ENCODE measurements at places on chromosomes 1 and 21.

DNA sequence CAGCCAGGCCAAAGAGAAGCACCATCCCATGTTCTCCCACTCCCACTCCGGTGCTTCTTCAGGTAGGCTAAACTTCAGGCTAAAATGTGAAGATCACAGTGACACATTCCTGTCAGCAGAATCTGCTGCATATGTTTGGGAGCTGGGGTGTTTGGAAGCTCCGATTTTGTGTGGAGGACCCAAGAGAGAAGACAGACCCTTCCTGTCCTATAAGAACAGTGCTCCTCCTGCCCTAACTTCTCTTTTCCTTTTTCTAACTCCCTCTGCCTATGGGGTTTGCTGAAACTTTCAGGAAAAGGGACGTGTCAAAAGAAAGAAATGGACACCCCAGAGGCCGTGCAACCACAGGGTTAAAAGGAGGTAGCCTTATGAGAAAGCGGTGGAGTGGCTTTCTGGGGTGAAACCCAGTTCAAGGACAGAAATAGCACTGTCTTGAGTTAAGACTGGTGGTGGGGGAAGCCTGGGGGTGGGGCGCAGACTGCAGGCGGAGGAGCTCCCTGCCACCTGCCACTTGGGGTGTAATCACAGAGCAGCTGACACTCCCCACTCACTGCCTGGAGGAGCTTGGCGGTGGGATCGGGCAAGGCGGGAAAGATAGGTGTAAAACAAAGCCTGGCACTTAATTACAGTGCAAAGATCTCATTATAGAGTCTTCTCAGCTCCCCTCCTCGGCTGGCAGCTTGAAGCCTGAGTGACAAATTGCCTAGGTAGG, 645 bp upstream of the TLR5 start:
- no peak for DNase-seq

GRCh38 chr1:168470901-168471431, 72.8 kb downstream of the XCL2 start:
- DNase-seq = no peak

DNA sequence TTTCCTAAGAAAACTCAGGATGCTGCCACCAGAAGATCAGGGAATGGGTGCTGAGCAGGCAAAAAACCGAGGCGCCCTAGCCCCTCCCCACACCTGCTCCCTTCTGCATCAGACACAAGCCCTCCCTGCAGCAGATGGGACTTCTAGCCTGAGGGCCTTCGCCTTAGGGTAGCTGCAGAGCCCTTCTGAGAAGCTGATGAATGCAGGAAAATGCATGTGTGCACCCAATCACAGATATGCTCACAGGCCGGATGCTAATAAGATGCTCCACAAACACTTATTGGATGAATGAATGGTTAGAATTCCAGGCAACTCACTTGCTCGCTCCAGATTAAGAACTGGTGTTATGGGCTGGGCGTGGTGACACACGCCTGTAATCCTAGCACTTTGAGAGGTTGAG, 6.8 kb upstream of the C1orf210 start:
- no peak for DNase-seq

DNA sequence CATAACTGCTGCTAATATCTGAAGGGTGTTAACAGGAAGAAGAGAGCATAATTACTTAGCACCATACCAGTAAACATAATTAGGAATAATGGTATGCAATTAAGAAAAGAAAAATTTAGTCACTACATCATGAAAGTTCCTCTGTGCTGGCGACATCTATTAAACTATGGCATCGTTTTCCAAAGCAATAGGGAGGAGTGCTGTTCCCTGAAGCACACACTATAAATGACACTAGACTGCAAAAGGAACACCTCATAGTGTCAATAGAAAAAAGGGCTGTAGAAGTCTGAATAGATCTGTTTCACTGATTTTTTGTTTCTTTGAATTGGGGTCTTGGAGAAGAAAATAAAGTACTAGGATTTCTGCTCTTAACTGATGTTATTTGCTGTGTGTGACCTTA, 773.6 kb upstream of the B3GALT2 start:
- DNase-seq = no peak

DNA sequence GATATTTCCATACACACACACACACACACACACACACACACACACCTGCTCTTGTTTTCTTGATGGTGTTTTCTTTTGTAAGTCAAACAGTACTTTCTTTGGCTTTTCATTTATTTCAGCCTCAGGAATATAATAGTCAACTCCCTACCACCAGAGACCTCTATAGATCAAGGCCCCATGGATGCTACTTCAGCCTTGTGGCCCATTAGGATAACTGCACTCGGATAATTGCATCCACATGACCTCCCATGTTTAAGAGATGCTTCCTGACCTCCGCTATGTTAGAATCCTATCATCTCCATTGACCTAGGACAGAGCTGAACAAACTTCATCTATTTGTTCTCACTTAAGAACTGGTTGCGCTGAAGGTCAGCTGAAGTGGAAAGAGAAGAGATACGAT, 1094.0 kb upstream of the B3GALT2 start:
- DNase-seq = no peak

DNA sequence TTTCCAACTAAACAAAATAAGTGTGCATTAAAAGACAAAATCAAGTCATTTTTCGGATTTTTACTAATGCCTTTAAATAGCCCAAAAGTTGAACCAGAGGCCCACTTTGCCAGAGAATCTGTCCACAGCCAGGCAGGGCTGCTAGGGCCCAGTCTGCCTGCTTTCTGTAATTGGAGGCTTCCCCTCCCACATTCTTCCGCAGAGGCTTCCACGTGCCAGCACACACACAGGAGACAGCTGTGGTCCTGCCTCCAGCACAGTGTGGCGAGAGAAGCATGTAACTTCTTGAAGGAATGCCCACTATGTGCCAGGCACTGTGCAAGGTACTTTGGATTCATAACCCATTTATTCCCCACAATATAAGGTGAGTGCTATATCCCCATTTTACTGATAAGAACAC, 11.3 kb upstream of the PDZK1IP1 start:
- no peak for DNase-seq

DNA sequence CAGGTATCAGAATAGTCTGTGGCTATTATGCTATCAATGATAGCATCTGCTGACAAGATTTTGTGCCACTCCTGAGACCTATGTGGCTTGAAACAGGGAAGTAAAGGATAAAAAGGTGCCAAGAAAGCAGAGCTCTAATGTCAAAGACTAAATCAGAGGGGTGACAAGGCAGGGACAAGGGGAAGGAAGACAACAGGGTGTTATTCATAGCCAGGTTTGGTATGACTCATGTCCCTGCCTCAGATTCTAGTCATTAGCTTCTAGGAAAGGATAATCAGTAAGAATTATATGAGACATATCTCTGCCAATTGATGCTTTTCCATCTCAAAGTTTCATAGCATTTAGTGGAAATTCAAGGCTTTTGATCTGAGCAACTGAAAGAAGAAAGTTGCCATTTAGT, 31.8 kb upstream of the PLD5 start:
- no peak for DNase-seq

- no peak for DNase-seq
Observed at GRCh38 chr1:47870480-47870879, 126.7 kb downstream of the TRABD2B start.

Measured in HS-27A (cell line).